Putamen (tissue), 1 donor: ENCODE measurements at places on chromosomes 7 and 10.

- peak; percentile 98 for DNase-seq
Measured at GRCh38 chr7:143287935-143288826, at the start of gene CASP2. Gene CASP2 (plus strand): TSS chr7:143288351. CDS start chr7:143288456, 105 bp downstream.

- no peak for DNase-seq
Measured at GRCh38 chr10:132421847-132422751, 25.1 kb downstream of the PWWP2B start.

- DNase-seq: no peak
Measured at GRCh38 chr7:79292834-79293233, 160.6 kb downstream of the MAGI2 start.

DNA sequence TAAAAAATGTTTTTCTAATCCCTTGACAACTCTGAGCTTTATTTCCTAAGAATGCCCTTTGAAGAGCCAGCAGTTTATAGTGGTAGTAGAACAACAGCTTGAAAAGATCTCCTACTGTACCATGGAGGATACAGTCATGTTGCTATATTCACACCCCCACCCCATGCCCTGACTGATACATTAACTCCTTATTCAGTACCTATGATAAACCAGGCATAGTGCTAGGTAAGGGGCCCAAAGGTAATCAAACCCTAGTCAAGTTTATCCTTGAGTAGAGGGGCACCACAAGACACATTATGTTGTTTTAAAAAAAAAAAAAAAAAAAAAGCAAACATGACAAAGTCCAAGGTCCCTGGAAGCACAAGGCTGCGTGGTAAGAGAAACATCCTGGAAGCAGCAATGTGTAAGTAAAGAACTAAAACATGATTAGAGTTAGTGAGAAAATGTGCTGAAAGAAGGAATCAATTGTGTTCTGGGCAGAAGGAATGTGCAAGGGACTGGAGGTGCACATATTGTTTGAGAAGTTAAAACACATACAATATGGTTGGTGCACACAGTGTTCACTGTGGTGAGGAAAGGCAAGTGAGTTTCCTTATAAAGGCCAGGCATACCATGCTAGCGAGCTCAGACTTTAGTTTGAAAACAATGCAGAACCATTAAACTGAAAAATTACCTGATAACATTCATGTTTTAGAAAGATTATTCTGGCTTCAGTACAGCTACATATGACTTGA lies 51.2 kb downstream of the PDE1C start:
- no peak for DNase-seq

GRCh38 chr7:105132835-105133234 lies 118.8 kb downstream of the KMT2E start:
- DNase-seq: no peak

GRCh38 chr10:69801434-69802315 lies at the start of gene COL13A1:
Gene COL13A1 (plus strand): TSS chr10:69801906. CDS start chr10:69802424, 518 bp downstream.
- DNase-seq: no peak

- DNase-seq: no peak
Measured at GRCh38 chr7:15086131-15086611, 183.6 kb upstream of the DGKB start.

DNA sequence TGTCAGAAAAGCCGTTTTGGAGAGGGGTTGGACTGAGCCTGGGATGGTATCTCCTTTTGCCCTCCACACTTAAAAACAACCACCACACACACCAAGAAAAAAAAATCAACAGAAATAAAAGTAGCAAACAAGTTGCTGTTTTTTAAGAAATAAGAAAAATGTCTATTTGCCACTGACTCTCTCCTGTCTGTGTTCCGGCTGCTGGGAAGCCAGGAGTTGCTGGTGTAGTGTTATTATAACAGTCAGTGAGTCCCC lies 163 bp downstream of the EGR2 start:
- no peak for DNase-seq
